Frontal cortex (tissue), 4 donors: ENCODE measurements at places on chromosomes 5 and 9. TPM values are rescaled to one million over a fixed set of nuclear protein-coding genes. Genes with fewer than 3 reads are reported as not detected.

Gene DOCK2
- 3.3 TPM for total RNA-seq

GRCh38 chr9:122180633-122181032 lies 20.9 kb downstream of the MORN5 start:
- no peak for DNase-seq

GRCh38 chr5:9622971-9623421 lies 7.2 kb downstream of the TAS2R1 start:
- no peak for DNase-seq

DNA sequence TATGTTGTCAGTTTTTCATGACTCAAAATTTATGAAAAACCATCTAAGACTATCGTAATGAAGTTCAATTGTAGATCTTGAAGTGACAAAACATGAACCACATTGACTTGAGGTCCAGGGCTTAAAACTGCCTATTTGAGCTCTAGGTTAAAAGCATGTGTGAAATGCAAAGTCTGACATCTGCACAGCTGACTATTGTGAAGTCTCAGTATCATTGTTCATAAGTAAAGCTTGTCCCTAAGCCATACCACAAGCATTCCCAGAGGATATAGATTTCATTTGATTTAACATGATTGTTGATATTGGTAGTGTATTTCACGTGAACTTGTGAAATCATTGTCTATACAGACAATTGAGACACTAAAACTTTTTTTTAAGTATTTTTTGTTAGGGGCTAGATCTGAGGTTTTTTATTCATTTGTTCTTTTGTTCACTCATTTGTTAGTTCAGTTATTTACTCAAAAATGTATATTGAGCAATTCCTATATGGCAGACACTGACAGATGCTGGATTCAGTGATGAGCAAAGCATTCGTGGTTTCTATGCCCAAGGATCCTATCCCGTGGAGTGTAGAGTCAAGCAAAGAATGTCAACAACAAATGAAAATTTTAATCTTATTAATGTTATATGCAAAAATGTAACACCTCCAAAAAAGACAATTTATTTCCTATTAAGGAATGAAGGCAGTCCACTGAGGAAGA lies 485.2 kb downstream of the RAB3C start:
- no peak for DNase-seq

- DNase-seq: no peak
Observed at GRCh38 chr5:120240706-120241105, 223.4 kb upstream of the PRR16 start.

DNA sequence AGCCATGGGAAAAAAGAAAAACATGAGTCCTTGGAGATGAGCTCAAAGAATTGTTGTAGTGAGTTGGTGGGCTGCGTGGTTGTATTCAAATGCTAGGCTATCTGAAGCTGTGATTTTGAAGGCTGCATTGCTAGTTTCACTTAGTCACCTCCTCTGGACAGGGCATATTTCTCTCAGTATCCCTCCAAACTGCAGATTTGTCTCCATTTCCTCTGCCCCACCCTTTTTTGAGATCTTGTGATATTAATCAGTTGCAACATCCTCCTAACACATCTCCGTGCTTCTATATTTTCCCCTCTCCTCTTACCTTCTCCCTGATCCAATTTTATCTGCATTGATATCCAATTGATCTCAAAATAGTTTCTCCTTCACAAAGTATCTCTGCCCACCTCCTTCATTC lies 1048.0 kb upstream of the WWC1 start:
- DNase-seq: no peak
